CD4-positive, alpha-beta T cell treated with Interleukin-6 at 100 ng/mL for 8 hours (primary cell): ENCODE measurements at places on chromosomes 1 and 21.

DNA sequence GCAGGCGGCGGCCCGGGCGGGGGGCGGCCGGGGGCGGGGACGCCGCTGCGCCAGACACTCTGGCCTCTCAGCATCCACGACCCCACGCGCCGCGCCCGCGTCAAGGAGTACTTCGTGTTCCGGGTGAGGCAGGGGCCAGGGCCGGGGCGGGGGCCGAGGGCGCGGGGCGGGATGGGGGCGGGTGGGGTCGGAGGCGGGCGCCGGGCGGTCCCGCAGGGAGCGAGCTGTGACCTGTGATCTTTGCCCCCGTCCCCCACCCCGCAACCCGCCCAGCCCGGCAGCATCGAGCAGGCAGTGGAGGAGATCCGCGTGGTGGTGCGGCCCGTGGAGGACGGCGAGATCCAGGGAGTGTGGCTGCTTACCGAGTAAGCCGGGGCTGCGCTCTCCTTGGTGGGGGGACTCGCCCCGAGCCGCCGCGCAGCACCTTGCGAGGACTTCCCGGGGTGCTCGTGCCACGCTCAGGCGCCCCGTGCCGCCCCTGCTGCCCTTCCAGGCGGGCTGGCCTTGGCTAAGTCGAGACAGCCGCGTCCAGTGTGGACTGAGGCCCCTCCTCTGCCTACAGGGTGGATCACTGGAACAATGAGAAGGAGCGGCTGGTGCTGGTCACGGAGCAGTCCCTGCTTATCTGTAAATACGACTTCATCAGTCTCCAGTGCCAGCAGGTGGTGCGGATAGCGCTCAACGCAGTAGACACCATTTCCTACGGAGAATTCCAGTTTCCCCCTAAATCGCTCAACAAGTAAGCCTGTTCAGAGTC, 514 bp downstream of the TPRG1L start:
- DNase-seq = peak; percentile 19

DNA sequence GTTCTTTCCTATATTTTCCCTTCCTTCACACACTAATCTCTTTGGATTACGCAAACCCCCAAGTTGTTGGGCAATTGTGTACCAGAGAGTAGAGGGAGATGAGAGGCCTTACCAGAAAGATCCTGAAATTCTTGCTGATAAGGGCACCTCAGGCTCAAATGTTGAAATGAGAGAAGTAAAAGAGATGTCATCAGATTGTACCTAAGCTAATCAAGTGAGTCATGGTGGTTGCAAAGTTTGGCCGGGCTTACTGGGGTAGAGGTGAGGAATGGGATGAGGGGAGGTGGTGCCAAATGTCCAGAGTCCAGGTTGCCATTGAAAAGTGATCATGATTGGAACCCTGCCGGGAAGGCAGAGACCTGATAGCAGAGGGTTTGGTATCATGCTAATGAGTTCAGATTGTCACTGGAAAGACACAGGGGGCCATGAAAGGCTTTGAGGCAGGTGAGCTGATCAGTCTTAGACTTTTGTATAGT, 43.1 kb downstream of the OPTC start:
- no peak for DNase-seq

GRCh38 chr1:198042168-198042567, 114.6 kb upstream of the NEK7 start:
- DNase-seq = no peak

DNA sequence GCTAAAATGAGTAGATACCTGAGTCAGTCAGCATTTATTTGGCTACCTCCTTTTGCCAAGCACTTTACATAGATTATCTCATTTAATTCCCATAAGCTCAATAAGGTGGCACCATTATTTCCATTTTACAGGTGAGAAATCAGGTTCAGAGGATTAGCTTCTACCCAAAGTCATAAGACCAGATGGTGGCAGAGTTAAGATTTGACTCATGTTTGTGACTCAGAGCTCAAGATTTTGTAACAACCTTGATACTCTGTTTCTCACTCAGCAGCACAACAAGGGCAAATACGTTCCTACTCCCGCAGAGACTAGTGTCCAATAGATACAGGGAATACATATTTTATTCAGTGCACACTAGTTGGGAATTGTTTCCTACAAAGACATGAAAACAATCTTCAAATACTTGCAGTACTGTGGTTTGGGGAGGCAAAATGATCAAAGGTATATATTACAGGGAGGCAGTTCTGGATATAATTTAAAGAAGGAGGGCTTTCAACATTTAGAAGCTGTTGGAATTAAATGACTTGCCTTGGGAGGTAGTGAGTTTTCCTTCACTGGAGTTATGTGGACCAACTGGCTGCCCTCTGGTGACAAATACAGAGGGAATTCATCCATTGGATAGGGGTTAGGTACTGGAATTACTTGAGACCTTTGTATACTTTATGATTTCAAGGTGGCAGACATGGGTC, 3.6 kb downstream of the LEPR start:
- DNase-seq = no peak

GRCh38 chr1:224368409-224368808, 11.7 kb downstream of the CNIH4 start:
- no peak for DNase-seq

- no peak for DNase-seq
These were observed 3.3 kb upstream of the CCDC28B start for GRCh38 chr1:32197074-32197473.

GRCh38 chr21:15379776-15380175, 315.0 kb upstream of the NRIP1 start:
- DNase-seq = no peak

DNA sequence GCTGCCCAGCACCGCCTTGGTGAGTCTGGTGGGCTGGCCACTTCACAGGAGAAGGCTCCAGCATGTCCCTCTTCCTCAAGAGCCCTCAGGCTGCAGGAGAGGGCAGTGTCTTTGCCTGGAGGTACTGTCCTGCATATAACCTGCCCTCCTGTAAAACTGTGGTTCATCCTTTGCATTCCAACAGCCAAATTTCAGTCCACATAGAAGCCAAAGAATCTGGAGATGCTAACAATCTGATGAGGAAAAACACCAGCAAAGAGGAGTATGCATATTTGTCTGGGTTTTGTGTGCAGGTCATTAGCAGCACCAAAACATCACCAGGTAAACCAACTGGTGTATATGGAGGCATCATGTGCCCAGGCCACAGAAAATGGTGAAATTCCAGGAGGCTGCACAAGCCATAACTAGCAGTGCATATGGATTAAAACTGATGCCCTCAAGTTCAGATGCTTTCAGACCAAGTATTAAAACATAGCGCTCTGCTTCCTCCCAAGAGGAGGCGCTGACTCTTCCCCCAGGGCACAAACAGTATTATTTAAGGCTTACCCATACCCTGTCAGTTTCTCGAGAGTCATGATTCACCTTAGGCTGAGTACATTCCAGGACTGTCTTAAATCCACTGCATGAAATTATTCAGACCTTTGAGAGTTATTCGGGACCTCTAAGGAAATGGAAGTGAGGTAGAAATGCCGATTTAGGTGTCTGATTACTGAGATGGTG, 150.5 kb upstream of the COA6 start:
- no peak for DNase-seq

DNA sequence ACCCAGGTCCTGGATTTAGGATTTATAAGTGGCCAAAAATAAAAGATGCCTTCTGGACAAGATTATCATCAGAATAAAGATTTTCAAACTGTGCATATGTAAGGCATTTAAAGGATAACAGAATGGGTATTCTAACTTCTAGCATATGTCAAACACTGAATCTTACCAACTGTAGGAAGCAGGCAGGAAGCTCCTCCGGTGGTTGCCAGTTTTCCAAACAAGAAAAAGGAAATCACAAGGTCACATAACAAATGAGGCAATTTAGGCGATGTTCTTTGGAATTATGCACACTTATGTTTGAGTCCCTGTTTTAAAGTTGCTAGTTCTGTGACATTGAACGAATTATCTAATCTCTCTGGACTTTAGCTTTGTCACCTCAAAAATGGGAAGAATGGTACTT, 48.9 kb downstream of the ATP6V1G3 start:
- DNase-seq = no peak

- no peak for DNase-seq
These were observed 2.7 kb upstream of the NHLH1 start for GRCh38 chr1:160363951-160364735.

DNA sequence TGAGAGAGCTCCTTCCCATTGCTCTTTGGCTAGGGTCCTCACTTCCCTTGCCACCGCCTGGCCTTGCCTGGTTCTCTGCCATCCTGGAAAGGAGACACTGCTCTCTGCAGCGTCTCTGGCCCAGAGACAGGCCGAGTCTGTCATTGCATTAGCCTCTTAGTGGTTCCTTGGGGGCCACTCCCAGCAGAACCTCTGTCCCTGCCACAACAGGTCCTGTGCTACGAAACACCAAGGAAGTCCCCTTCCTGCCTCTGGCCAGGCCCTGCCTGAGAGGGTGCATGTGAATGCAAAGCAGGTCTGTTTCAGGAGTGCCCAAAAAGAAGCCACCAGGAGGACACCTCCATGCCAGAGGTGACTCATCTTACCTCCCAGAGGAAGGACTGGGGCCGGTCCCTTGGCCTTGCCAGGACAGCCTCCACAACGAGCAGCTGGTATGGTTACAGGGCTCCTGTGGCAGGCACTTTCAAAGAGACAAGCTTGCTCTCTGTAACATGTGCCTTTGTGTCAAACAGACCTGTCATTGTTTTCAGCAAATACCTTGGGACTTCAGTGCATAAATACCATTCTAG, 59.6 kb downstream of the VPS26C start:
- DNase-seq = no peak

GRCh38 chr1:59733443-59734141, 81.2 kb upstream of the HOOK1 start:
- no peak for DNase-seq

DNA sequence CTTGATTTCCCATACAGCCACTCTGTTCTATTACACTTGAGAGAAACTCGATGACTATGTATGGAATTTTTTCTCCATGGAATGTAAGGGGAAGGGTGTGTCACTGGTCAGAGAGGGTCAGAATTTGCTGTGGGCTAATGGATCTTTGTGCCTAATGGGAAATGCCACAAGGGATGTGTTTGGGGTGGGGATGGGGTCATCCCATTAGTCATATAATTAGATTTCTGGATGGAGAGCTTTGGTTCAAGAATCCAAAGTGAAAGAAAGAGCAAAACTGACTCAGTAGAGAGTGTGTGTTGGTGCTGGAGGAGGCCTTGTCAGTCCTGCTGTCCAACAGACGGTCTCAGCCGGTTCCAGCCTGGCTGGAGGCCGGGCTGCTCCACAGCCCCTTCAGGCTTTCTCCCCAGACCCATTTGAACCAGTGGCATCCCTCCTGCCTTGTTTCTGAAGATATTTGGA, 86.4 kb downstream of the LAMC2 start:
- DNase-seq = no peak
